A549 treated with DMSO at 1 μM for 4 hours (cell line): ENCODE measurements at places on chromosomes 6 and 20. TPM values are rescaled to one million over a fixed set of nuclear protein-coding genes. Genes with fewer than 3 reads are reported as not detected.

Gene OCSTAMP
- total RNA-seq: not detected in 5 replicates

Gene APCDD1L
- 0.05 to 0.07 TPM (median 0.05 TPM) in 3 of 5 replicates, not detected in the others for total RNA-seq

Gene RNGTT
- 8.4 to 11.0 TPM (median 9.3 TPM) in 5 replicates for total RNA-seq

Gene SIRPG
- not detected in 5 replicates for total RNA-seq

Gene ULBP1
- total RNA-seq: 0.84 to 1.1 TPM (median 1.0 TPM) in 5 replicates

Gene FNDC1
- total RNA-seq: 0.08 to 0.21 TPM (median 0.14 TPM) in 5 replicates

Gene FOXQ1
- total RNA-seq: 2.5 to 4.6 TPM (median 4.1 TPM) in 5 replicates

Gene SALL4
- total RNA-seq: 1.3 to 2.2 TPM (median 1.6 TPM) in 5 replicates

Gene FERMT1
- 18.0 to 23.1 TPM (median 18.5 TPM) in 5 replicates for total RNA-seq

Gene CPNE5
- 0.06 to 0.15 TPM (median 0.11 TPM) in 5 replicates for total RNA-seq

Gene FAM184A
- 0.07 TPM in 1 of 5 replicates, not detected in the others for total RNA-seq

Gene PTCRA
- total RNA-seq: not detected in 5 replicates

Gene BACH2
- 0.30 to 0.50 TPM (median 0.42 TPM) in 5 replicates for total RNA-seq

Gene ENPP1
- 1.1 to 2.3 TPM (median 1.5 TPM) in 5 replicates for total RNA-seq

Gene GSTA4
- total RNA-seq: 7.5 to 9.5 TPM (median 9.2 TPM) in 5 replicates

Gene CLPSL1
- not detected in 5 replicates for total RNA-seq
